ENCODE measurements at places on chromosomes 6 and 20. TPM values are rescaled to one million over a fixed set of nuclear protein-coding genes. Genes with fewer than 3 reads are reported as not detected.

The LPA gene
- not detected for total RNA-seq

DNA sequence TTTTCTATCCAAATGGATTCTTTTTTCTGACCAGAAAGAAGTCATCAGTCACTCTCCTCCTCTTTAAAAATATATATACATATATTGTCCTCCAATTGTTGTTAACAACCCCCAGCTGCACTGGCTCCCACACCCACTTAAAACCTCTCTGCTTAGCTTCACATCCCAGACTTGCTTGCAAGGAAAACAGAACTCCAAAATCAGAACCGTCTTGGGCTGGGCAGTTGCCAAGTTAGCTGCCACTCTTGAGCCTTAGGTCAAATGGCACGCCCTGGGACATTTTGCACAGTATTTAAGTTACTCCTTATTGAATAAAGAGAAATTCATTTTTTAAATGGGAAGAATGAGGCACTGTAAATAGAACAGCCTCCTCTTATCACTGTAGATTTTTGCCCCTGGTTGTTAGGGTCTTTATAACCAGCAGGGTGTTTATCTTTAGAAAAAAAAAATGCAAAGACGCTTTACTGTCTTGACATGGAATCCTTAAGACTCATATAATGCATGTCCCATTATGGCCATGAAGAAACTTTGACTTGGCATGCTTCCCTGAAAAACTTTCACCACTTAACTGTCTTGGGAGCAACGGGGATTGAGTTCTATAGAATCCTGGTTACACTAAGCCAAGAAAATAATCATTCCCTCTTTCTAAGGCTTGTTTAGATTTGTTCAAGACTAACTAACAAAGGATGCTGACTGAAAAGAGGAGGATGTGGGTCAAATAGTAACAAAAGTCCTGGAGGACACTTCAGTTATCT lies 204.5 kb downstream of the ISM1 start:
- DNase-seq, result no peak

GRCh38 chr6:15430931-15431405 lies 185.1 kb downstream of the JARID2 start:
- DNase-seq, result no peak

The DTD1 gene
- total RNA-seq, result 80.6 TPM

Measured in Daoy (cell line).